ENCODE measurements at places on chromosomes 5 and 9.

DNA sequence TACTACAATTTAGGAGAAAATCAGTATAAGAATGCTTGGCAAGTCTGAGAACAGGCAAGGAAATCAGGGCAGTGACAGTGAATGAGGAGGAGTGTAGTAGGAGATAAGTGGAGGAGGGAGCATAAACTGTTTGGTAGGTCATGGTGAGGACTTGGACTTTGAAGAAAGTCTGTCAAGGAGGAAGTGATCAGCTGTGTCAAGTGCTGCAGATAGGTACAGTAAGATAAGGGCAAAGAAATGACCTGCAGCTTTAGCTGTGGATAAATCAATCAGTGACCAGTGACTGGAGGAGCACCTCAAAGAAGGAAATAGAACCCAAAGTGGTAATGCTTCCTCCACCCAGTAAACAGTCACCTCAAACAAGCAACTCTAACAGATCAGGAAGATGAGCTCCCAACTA lies 106.3 kb downstream of the RAPGEF6 start:
- no peak for DNase-seq

GRCh38 chr5:73328640-73329039 lies 119.9 kb downstream of the FOXD1 start:
- no peak for DNase-seq

- DNase-seq, result no peak
These were observed 309.1 kb downstream of the SPOCK1 start for GRCh38 chr5:137190031-137190430.

- no peak for DNase-seq
These were observed 115.2 kb downstream of the TRIM36 start for GRCh38 chr5:115054387-115054951.

GRCh38 chr5:161230221-161230620 lies 316.3 kb downstream of the GABRB2 start:
- DNase-seq, result peak; percentile 72

DNA sequence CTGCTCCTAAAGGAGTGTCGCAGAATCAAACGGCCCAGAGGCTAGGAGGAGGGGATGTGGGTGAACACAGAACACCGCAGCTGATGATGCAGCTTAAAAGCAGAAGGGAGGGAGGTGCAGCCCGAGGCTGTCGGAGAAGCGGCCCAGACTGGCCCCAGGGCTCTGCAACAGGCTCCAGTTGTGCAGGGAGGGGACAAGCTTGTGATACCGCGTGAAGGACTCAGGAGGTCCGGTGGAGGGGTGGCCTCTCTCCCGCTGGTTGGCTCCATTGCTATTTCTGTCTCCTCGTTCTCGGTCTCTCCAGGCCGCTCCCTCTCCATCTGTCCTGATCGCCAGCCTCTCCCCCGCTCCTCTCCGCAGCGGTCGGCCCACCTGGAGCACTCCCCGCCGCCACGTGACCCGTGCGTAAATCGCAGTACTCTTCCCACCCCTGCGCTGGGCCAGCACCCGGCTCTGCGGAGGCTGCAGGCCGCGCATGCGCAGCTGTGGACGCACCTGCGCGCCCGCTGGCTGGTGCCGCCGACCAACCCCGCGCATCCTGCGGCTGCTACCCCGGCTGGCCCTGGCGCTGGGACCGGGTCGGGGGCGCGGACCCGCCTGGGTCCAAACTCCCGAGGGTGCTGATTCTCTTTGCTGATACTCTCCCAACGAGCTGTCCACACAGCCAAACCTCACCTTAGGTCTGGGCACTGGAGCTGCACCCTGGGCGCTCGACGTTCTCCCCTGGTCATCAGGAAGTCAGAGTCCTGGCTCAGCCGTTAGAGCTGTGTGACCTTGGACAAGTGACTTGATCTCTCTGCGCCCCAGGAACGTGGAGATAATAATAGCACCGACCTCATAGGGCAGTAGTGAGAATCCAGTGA lies 3.7 kb upstream of the STXBP1 start:
- DNase-seq, result peak; percentile 38

DNA sequence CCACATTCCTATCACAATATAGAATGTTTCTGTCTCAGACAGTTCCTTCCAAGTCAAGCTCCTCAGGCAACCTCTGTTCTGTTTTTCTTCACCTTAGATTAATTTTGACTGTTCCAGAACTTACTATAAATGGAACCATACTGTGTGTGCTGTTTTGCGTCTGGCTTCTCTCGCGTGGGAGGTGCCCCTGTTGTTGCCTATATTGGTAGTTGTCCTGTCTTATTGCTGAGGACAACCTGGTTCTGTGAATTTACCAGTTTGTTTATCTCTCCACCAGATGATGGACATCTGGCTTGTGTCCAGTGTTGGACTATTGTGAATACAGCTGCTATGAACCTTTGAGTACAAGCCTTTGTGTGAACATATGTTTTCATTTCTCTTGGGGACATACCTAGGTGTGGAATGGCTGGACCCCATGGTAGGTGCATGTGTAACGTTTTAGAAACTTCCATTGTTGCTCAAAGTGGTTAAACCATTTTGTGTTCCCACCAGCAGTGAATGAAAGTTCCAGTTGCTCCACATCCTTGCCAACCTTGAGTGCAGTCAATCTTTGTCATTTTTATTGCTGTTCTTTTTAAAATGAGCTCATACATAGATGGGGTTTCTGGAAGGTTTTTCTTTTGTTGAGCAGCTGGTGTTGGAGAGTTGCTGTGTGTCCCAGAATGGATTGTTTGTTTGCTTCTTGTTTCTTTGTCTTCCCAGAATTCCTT lies 18.1 kb downstream of the HMCN2 start:
- no peak for DNase-seq

GRCh38 chr9:125604196-125604595 lies 102.8 kb downstream of the MAPKAP1 start:
- DNase-seq, result no peak

GRCh38 chr5:91556-92263 lies at the start of gene PLEKHG4B:
TSS of gene PLEKHG4B (plus strand) at chr5:92168. CDS start at chr5:92232, 64 bp downstream.
- DNase-seq, result peak; percentile 57

- no peak for DNase-seq
These were observed 6.3 kb downstream of the PDCL start for GRCh38 chr9:122822056-122822455.

DNA sequence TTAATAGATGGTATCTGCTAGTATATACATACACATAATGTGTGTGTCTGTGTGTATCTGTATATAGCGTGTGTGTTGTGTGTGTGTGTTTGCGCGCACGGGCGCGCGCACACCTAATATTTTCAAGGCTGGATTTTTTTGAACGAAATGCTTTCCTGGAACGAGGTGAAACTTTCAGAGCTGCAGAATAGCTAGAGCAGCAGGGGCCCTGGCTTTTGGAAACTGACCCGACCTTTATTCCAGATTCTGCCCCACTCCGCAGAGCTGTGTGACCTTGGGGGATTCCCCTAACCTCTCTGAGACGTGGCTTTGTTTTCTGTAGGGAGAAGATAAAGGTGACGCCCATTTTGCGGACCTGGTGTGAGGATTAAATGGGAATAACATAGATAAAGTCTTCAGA lies 757 bp downstream of the FXN start:
- DNase-seq, result no peak

- no peak for DNase-seq
These were observed 34.4 kb downstream of the DOCK8 start for GRCh38 chr9:249025-249424.
